ENCODE measurements at places on chromosomes 2 and 18.

- DNase-seq = no peak
Observed at GRCh38 chr2:233857511-233858141, 3.3 kb upstream of the HJURP start.

DNA sequence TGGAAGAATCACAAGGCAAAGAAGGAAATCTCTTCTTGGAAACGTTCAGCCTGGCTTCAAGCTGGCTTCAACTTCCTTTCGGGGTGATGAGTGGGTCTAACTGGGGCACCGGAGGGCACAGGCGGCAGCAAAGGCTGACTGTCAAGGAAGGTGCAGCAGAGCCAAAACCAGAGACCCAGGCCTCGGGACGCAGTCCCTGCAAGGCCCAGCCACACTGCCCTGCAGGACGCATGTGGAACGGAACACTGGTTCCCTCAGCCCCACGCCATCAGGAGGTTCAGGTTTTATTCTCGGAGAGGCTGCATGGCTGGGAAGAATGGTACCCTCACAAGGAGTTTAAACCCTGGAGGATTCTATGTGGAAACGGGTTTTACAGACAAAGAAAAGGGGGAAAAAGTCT, 165.5 kb downstream of the HDAC4 start:
- no peak for DNase-seq

- DNase-seq = no peak
Observed at GRCh38 chr2:24973812-24974211, 2.1 kb upstream of the DNAJC27 start.

- no peak for DNase-seq
Observed at GRCh38 chr2:134406311-134406710, 152.4 kb downstream of the MGAT5 start.

DNA sequence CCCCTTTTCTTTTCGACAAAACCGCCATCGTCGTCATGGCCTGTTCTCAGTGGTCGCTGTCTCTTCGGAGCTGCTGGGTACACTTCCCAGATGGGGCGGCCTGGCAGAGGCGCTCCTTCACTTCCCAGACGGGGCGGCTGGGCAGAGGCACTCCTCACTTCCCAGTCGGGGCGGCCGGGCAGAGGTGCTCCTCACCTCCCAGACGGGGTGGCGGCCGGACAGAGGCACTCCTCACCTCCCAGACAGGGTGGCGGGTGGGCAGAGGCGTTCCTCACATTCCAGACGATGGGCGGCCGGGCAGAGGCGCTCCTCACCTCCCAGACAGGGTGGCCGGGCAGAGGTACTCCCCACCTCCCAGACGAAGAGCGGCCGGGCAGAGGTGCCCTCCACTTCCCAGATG, 138.9 kb downstream of the DTNB start:
- no peak for DNase-seq

- DNase-seq = no peak
Observed at GRCh38 chr18:58315041-58315440, 271.0 kb downstream of the NEDD4L start.

GRCh38 chr2:195706161-195706900, 49.3 kb downstream of the SLC39A10 start:
- DNase-seq = no peak

DNA sequence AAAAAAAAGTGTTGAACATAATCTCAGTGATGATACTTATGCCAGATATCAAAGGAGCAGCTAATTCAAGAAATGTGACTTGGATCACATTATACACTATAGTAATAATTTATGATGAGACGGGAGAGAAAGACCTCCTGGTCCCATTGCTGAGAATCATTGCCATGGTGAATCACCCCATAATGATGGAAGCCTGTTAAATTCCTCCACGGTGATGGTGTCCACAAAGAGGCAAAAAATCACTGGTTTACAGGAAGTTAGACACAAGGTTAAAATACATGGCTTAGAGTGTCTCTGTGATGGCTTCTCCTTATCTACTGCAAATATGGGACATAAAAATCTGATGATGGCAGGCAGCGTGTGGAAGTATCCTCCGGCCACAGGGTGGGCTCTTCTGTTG, 210.0 kb downstream of the CDH2 start:
- DNase-seq = no peak

- no peak for DNase-seq
Observed at GRCh38 chr18:50320719-50321118, 33.2 kb upstream of the CXXC1 start.

GRCh38 chr2:188824125-188824524, 150.0 kb upstream of the COL3A1 start:
- DNase-seq = no peak

DNA sequence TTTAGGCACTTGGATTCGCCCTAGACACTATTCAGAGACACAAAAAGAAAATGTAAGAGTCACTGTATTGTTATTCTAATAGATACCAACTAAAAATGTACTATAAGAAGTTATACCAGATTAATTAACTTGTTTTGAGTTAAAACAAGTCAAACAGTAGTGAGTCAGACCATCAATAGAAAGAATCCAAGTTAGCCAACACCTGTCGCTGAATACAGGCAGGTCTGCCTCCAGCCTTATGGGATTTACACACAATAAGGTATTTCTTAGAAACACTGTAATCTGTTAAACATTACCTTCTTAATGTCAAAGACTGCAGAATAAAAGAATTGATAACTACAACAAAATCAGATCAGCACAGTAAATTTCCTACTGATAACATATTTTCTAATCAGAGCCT, 181.4 kb downstream of the DYM start:
- DNase-seq = no peak

DNA sequence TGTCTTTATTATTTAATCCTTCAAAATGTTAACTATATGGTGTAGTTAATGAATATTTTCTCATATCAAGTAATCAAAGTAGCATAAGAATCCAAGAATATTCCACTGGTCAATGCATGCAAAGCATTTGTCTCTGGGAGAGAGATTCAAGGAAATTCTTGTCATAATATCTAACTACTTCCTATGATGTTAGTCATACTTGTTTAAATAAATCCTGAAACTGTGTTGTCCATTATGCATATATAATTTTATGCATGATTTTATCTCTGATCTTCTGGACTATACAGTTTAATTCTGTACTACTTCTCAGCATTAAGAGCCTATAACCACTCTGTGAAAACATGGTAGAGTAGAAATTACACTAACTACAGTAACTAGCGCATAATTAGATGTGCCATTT, 388.3 kb downstream of the NR4A2 start:
- no peak for DNase-seq

DNA sequence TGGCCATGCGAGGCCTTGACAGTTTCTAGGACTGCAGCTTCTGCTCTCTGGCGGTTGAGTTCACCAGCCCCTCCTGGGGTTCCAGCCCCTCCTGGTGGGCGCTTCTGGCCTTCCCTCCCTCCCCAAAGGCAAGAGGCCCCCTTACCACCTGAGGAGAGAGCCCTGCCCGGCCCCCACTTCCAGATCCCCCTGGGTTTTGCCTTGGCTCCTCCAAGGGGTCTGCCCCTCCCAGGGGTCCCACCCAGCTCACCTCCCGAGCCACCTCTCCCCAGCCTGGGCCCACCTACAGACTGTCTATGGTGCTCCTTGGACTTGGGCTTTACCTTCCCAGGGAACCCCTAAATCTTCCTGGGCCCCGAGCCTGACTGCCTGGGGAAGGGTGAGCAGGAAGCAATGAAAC, 264.5 kb downstream of the ATAD2B start:
- no peak for DNase-seq

GRCh38 chr18:27713738-27714095, 463.2 kb downstream of the CDH2 start:
- no peak for DNase-seq

DNA sequence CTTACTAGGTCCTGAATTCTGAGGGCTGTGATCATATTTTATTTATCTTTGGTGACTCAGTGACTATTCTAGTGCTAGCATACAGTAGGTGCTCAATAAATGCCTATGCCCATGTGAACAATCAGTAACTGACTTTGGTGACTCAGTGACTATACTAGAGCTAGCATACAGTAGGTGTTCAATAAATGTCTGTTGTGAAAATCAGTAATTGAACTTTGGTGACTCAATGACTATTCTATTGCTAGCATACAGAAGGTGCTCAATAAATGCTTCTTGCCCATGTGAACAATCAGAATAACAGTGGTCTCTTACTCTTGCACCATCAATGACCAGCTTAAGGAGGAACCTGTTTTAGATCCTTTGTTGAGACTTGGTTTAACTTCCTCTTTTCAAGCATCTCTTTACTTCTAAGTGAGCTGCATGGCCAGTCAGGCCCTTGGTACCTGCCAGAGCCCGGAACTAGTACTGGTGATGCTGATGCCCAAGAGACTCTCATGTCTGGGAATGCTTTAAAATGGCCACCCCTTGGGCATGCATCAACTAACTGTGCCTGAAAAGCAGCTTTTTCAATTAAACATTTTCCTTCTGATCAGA, 214.9 kb upstream of the SPRED2 start:
- no peak for DNase-seq

DNA sequence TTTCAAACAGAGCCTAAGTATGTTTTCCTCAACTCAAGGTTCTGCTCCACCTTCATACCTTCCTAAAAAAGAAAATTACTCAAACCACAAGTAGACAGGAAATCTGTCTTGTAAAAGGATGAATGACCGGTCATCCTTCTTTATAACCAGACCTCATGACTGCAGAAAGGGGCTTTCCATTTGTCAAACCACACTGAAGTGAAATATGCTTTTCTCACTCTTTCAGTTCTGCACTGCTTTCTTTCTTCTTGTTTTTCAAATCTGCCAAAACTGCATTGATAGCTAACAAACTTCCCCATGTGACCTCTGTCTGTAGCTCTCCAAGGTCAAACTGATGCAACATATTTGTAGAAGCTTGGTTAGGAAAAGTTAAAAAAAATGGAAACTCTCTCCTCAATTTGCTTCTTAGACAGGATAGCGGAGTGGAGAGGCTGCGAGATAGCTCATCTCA, 308.9 kb upstream of the CCDC68 start:
- DNase-seq = no peak

- no peak for DNase-seq
Observed at GRCh38 chr2:181999911-182000310, 14.3 kb downstream of the PPP1R1C start.

DNA sequence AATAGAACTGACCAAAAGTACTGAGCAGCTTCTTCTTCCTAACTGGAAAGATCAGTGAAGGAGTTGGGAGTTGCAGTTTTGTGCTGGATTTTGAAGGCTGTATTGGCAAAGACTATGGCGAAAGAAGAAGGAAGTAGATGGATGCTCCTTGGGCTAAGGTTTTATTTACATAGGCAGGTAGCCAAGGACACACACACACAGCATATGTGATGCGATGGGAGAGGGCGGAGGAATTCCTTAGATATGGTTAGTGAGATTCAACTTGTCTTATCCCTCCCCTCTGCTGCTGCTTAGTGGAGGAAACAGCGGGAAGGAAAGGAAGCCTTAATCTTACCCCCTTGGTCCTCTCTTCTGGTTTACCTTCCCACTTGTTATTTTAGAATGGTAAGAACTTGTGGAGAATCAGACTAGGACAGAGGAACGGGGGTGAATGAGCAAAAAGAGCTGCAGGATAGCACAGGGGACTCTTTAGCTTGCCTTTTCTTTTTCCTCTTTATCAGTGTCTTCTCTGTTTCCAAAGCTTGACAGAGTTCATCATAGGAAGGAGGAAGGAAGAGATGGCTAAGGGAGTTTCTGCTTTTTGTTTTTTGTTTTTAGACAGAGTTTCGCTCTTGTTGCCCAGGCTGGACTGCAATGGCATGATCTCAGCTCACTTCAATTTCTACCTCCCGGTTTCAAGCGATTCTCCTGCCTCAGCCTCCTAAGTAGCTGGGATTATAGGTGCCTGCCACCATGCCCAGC, 87.9 kb downstream of the OSBPL6 start:
- DNase-seq = no peak

GRCh38 chr2:11365096-11365879, 20.9 kb upstream of the ROCK2 start:
- peak; percentile 19 for DNase-seq

DNA sequence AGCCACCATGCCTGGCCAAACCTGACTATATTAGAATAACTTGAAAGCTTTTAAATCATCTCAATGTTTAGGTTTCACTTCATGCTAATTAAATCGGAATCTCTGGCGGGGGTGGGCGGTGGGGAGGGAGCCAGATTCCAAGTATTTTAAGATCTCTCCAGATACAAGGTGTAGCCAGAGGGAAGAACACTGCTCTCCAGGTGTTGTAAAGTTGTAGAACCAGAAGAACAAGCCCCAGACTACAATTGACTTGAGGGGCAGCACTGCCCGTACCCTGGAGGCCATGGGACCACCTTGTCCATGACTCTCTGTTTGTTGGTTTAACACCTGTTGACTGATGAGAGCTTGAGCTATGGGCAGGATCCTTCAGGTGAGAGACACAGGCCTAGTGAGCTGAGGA, 33.1 kb upstream of the GTF2A1L start:
- DNase-seq = no peak

DNA sequence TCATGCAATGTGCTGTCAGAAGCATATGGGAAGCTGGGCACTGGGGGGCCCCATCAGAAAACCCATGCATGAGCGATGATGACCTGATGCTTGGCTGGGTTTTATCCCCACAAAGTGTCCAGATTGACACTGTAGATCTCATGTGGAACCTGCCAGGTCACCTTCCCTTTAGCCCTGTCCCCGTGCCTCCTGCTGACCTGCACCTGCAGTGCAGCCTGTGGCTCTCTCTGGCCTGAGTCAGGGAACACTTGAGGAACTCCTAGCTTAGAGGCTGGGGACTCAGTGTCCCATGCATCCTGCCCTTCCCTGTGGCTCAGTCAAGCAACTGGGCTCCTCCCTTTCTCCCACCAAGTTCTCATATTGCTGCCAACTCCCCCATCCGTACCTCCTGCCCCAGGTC, 57.7 kb downstream of the PDCL3 start:
- DNase-seq = no peak

GRCh38 chr18:79423211-79424007, 27.7 kb downstream of the NFATC1 start:
- no peak for DNase-seq

- DNase-seq = peak; percentile 77
Observed at GRCh38 chr2:226184940-226185615, 614.5 kb downstream of the IRS1 start.

DNA sequence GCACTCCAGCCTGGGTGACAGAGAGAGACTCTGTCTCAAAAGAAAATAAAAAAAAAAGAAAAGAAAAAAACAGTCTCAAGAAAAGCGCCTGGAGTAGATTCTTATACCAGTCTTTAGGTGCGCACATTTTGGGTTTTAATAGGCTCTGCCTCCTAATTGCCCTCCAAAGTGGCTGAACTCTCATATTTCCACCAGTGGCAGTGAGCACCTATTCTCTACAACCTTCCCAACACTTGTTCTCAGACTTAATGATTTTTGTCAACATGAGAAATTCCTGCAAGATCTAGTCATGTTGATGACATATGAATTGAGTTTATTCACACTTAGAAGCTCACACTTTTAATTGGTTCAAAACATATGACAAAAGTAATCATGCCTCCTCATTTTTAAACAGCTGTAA, 39.0 kb downstream of the PLB1 start:
- DNase-seq = no peak

All from NCI-H524 (cell line).